ENCODE measurements at places on chromosomes 16 and 17.

GRCh38 chr16:47876511-47876910 is 279.3 kb downstream of the ABCC12 start:
- no peak for DNase-seq

DNA sequence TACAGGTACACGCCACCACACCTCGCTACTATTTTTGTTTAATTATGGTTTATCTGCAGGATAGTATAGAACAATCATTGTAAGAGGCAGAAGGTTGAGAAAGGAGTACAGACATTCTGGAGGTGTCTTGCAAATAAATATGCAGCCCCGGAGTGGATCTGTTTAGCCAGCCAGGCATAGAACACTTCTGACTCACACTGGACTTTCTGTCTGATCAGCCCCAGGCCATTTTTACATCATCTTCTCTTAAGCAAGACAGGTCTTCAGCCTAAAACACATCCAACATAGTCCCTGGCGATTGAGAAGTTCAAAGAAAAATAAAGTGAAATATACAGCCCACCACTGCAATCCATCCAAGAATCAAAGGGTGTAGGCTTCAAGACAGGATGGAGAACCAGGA is 81.4 kb downstream of the XYLT1 start:
- no peak for DNase-seq

DNA sequence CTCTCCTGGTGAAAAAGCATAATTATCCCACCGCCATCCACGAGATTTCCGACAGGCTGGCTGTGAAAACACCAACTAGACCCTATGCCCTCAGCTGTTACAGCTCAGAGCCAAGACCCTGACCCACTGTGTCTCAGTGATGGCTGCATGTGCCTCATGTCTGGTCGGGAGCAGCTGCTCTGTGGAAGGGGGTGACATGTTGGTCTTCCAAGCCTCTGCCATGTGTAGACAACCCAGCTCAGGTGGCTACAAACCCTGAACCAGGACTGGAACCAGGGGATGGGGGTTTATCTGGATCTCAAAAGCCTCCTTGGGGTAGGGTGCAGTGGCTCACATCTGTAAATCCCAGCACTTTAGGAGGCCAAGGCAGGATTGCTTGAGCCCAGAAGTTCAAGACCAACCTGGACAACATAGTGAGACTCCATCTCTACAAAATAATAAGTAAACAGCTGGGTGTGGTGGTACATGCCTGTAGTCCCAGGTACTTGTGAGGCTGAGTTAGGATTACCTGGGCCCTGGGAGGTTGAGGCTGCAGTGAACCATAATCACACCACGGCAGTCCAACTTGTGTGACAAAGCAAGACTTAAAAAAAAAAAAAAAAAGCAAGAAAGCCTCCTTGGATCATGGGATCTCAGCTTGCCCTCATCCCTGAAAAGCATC is 220.3 kb downstream of the CPPED1 start:
- no peak for DNase-seq

DNA sequence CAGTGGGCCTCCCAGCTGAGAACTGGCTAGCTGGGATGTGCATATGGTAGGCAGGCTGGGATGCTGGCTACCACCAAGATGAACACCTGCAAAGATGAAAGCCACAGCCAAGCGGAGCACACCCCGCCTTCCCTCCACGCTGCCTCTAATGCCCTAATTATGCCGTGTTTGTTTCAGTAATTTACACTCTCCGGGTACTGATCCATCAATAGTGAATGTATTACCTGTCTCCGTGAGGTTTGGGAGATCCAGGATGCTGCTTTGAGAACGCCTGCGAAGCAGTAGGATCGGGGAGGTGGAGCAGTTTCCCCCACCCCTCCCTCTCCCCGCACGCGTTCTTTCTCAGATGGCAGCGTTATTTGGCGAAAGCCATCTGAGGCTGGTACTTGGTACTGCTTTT is 28.9 kb upstream of the GSE1 start:
- no peak for DNase-seq

Data from endothelial cell (in vitro differentiated cells).